ENCODE measurements at places on chromosomes 4 and X.

- no peak for DNase-seq
These were observed 41.0 kb upstream of the JADE1 start for GRCh38 chr4:128768373-128768996.

- DNase-seq, result no peak
These were observed 37.5 kb upstream of the IQSEC2 start for GRCh38 chrX:53318766-53319353.

GRCh38 chr4:163350672-163351071 is 7.0 kb downstream of the NPY5R start:
- no peak for DNase-seq

GRCh38 chr4:1164040-1164439 is 8.3 kb downstream of the SPON2 start:
- no peak for DNase-seq

DNA sequence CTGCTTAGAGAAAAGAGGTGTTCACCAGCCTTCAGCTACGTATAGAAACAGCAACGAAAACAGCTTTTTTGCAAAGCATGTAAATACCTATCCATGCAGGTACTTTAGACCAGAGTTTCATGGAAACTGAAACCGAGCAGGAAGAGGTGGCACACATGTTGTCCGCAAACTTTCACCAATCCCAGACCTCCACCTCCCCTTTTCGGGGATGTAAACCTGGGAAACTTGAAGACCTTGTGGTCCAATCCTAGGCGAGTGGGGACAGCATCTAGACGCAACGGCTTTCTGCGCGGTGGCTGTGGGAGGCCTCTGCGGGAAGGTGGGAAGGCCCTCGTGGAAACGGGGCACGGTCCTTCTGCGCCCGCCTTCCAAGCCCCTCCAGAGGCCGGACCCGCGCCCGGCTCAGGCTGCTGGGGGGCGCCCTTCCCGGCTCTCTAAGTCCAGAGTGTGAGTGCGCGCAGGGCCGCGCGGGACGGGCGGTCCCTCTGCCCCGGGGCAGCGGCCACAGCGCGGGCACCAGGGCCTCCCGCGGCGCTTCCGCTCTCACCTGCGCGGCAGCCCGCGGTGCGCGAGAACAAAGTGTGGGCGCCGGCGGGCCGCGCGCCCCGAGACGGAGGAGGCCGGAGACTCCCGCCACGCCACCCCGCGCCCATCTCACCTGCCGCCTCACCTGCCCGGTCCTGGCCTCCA is 830 bp upstream of the SHROOM2 start:
- DNase-seq, result no peak
